ENCODE measurements at places on chromosomes 3 and 15.

- no peak for DNase-seq
Measured at GRCh38 chr3:151477591-151478334, 16.9 kb upstream of the IGSF10 start.

DNA sequence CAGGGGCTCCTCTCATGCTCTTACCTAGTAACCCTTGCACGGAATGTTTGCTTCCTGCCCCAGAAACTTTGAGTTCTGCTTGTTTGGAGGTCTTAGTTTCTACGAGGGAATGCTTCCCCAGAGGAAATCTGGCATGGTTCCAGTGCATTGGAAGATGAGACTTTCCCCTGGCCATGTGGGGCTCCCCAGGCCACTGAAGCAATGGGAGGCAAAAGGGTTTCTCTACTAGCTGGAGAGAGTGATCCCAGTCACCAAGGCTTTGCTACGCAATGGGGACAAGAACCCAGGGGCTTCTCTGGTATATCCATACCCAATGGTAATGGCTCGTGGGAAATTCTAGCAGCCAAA is 44.2 kb upstream of the RPL32 start:
- no peak for DNase-seq

- peak; percentile 16 for DNase-seq
Measured at GRCh38 chr15:92097474-92098178, 244.1 kb downstream of the SLCO3A1 start.

DNA sequence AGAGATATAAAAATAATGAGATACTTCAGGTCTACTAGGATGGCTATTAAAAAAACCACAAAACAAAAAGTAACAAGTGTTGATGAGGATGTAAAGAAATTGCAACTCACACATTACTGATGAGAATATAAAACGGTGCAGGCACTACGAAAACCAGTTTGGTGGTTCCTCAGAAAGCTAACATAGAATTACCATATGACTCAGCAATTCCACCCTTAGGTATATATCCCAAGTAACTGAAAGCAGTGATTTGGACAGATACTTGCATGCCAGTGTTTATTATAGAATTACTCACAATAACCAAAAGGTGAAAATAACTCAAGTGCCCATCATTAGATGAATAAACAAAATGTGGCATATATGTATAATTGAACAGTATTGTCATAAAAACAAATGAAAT is 87.5 kb upstream of the MELTF start:
- DNase-seq, result no peak

GRCh38 chr15:58043192-58043903 is 22.2 kb downstream of the ALDH1A2 start:
- no peak for DNase-seq

- DNase-seq, result no peak
Measured at GRCh38 chr3:133663569-133664313, 2.0 kb upstream of the TOPBP1 start.

DNA sequence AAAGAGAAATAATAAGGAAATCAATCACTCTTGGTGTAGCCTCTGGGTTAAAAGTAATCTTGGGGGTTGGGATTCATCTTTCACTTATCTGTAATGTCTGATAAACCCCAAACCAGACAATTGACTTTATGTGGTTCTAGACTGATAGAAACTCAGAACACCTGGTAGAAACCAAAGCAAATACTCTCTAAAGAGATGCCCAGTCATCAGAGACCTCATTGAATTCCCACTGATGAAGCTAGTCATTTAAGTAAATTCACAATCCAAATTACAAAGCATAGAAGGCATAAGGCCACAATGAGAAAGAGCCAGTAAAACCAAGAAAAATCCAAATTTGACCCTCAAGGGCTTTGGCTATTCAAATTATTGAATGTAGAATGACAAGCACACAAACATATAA is 250.6 kb downstream of the MBNL1 start:
- no peak for DNase-seq

DNA sequence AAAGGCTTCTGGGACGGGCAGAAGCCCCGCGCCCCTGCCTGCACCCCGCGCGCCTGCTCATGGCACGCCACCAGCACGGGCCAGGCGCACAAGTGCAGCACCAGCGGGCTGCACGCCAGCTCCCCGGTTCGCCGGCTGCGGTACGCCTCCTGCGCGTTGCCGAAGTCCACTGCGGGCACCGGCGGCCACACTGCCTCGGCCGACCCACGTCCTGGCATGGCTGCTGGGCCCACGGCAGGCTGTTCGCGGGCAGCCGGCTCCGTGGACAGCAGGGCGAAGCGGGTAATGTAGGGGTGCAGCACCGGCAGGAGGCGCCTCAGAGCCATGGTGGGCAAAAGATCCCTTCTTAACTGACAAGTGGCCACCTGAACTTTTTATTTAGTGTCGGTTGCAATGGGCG is 34.8 kb downstream of the MCCC1 start:
- DNase-seq, result no peak

DNA sequence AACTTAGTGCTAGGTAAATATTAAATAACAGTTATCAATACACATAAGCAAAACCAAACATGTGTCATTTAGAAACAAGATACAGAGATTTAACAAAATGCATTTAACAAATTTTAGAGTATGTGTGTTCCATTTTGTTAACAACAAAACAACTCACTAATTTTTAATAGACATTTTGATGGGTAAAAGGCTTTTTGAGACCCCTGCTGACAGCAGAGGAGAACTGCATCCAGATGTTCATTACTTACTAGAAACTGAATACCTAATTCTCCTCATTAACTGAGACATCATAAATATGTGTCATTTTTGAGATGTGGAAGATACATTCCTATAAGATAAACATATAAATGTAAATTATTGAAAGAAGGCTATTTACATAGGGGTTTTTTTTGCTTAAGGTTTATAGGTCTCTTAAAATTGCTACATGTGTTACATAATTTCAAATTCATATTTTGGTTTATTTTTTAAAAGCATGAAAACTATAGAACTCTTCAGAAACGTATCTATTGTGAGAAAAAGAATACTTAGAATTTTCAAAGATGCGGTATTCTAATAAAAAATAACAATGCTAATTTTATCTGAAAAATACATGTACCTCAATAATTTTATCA is 1009.8 kb downstream of the TUSC7 start:
- no peak for DNase-seq

- no peak for DNase-seq
Measured at GRCh38 chr3:85796140-85796539, 837.4 kb downstream of the CADM2 start.

- DNase-seq, result no peak
Measured at GRCh38 chr3:157099326-157100095, 60.4 kb downstream of the CCNL1 start.

DNA sequence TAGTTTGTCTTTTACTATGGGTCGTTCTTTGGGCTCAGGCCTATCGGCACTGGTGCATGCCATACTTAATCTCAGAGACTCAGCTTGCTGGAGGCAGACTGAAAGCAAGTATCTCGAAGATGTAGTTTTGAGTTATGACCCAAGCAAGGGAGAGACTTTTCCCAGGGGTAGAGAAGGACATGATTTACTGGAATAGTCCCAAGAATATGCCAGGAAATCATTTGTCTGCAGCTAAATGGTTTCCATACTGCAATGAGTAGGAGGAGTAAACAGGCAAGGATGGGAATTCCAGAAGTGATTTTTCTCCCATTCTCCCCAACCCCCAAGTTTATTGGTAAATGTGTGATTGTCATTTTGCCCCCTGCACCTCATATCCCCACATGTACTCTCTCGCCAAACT is 35.4 kb upstream of the LACTB start:
- DNase-seq, result no peak

DNA sequence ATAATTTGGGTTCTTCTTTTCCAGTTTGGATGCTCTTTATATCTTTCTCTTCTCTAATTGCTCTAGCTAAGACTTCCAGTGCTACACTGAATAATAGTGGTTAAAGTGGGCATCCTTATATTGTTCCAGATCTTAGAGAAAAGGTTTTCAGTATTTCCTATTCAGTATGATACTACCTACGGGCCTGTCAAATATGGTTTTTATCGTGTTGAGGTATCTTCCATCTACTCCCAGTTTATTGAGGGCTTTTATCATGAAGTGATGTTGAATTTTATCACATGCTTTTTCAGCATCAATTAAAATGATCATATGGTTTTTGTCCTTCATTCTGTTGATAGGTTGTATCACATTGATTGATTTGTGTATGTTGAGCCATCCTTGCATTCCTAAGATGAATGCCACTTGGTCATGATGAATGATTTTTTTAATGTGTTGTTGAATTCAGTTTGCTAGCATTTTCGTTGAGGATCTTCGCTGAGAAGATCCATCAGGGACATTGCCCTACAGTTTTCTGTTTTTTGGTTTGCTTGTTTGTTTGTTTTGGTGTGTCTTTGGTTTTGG is 3.0 kb upstream of the LRRC34 start:
- no peak for DNase-seq

DNA sequence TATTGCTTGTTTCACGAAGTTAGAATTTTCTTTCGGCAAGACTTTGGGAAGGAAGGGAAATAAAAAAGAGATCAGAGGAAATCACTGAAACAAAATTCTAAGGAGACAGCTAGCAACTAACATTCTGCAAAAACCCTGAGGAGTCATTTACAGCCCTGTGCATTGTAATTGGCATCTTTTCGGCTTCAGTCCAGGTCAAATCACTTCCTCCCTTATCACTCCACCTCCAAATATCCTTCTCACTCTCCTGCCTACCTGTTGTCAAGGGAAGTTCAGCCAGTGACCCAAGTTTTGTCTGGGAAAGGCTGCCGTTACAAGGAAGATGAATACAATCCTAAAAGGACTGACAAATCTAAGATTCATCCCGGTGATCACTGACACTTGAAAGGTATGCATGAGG is 39.6 kb downstream of the MDFIC2 start:
- DNase-seq, result no peak

- no peak for DNase-seq
Measured at GRCh38 chr15:96336596-96337364, 6.3 kb downstream of the NR2F2 start.

DNA sequence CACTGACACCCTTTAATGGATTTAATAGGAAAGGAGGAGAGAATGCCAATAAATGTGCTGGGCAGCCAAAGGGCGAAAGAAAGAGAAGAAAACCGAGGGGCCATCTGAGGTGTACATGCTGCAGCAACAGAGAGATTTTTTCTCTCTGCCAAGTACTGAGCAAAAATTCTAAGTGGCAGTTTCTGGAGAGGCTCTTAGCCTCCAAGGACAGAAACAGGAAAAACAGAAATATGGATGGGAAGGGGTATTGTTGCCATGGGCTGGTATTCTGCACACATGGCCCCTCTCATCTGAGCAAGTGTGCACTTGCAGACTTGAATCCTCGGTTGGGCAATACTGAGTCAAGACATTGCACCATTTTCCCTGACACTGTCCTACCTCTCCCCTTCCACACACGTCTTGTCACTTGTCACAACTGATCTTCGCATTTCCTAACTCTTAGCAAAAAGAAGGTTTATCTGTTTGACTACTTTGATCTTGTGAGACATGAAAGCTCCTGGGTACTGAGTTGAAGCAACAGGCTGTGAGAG is 73.9 kb downstream of the PRICKLE2 start:
- no peak for DNase-seq

DNA sequence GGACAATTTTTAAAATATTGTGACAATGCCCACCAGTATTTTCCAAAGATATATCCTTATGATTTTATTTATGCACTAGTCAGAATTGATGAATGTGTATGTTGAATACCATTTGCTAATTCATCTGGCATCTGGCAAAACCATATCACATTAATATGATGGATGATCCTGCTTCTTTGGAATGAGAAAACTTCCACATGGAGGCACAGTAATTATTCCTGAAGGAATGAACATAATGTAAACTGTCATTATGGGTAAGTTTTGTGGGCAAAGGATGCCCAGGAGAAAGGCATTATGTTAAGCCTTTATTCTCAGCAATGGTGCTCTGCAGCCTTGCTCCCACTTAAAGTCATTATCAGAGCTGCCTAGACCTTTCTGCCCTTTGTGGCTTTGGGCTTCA is 113.0 kb upstream of the MME start:
- no peak for DNase-seq

DNA sequence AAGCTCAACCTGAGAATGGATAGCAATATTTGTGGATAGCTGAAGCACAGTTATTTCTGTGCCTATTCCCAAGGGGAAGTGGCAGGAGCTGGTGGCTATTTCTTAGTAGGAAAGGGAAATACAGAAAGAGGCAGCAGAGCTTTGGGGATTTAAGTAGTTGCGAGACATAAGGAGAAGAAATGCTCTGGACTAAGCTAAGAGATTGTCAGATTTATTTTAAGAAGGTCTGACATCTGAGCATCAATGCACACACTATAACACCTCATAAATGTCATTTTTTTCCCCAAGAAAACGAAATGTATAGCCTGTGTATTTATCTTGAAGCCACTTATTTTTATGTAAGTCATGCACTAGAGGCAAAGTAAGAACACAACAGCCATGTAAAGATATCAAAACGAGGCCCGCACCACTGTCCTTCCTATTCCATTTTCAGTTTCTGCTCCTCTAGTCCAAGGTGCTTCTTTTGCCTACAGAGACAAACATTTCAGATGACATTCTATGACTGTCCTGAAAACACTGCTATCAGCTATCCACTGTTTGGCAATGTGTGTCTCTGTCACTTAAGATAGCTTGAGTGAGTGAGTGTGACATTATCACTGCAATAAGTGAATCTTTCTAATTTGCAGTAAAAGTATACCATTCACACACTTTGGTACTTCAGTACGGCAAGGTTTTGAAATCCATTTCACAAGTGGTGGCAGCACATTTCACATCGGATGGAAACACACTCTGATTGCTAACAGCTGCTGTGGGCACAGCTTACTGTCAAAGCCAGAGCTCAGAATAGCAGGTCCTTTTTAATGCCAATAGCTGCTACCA is 62.7 kb upstream of the ICE2 start:
- DNase-seq, result no peak
